ENCODE measurements at places on chromosomes 3 and 15. TPM values are rescaled to one million over a fixed set of nuclear protein-coding genes. Genes with fewer than 3 reads are reported as not detected.

Gene IQCH
- 0.69 TPM for total RNA-seq

Gene WNT5A
- total RNA-seq: 4.2 TPM

Gene CSTA
- total RNA-seq: not detected

Gene SH2D7
- total RNA-seq: not detected

Gene GOLGA8S
- under 0.01 TPM for total RNA-seq

Gene C3orf70
- total RNA-seq: 9.9 TPM

Gene MON1A
- total RNA-seq: 4.0 TPM

Gene WHAMM
- total RNA-seq: 6.1 TPM

Gene CTXN2
- total RNA-seq: not detected

Gene SLC27A2
- 1.3 TPM for total RNA-seq

Gene SLC15A2
- under 0.01 TPM for total RNA-seq

Gene SLCO2A1
- total RNA-seq: 6.7 TPM

Gene ARL6IP5
- 63.1 TPM for total RNA-seq

Gene ROBO2
- total RNA-seq: not detected

Gene ADCY5
- total RNA-seq: 0.43 TPM

Gene EXD1
- not detected for total RNA-seq

Gene GP9
- total RNA-seq: 0.11 TPM

Gene CASR
- total RNA-seq: not detected

Gene MAP1A
- 0.17 TPM for total RNA-seq

Gene TRMT10C
- total RNA-seq: 24.1 TPM
